Cardiac septum (tissue), 1 donor: ENCODE measurements at places on chromosomes 7 and 10. TPM values are rescaled to one million over a fixed set of nuclear protein-coding genes. Genes with fewer than 3 reads are reported as not detected.

DNA sequence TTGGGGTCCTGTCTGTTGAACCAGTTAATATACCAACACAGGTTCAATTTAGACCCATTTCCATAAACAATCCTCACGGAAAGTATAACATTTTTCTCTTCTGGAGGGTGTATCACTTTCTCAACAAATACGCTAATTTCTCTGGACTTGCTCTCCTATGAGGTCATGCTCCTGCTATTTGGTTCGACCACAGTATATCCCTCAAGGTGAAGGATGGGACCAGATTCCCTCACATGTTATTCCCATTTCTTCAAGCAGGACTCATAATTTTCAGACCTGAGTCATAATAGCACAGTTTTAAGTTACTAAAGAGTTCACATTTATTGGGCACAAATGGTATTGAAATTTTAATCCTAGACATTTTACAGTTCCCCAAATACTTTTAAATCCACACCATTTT is 57.2 kb downstream of the ADAM12 start:
- no peak for DNase-seq

GRCh38 chr7:8232999-8233847 is 28.7 kb downstream of the ICA1 start:
- no peak for DNase-seq

GRCh38 chr10:35636956-35637355 is 5.1 kb downstream of the FZD8 start:
- no peak for DNase-seq

- no peak for DNase-seq
Measured at GRCh38 chr7:88437132-88437531, 130.4 kb upstream of the STEAP4 start.

GRCh38 chr7:143384661-143385631 is 3.8 kb downstream of the ZYX start:
- no peak for DNase-seq

GRCh38 chr10:23980094-23980493 is 228.8 kb upstream of the KIAA1217 start:
- no peak for DNase-seq

DNA sequence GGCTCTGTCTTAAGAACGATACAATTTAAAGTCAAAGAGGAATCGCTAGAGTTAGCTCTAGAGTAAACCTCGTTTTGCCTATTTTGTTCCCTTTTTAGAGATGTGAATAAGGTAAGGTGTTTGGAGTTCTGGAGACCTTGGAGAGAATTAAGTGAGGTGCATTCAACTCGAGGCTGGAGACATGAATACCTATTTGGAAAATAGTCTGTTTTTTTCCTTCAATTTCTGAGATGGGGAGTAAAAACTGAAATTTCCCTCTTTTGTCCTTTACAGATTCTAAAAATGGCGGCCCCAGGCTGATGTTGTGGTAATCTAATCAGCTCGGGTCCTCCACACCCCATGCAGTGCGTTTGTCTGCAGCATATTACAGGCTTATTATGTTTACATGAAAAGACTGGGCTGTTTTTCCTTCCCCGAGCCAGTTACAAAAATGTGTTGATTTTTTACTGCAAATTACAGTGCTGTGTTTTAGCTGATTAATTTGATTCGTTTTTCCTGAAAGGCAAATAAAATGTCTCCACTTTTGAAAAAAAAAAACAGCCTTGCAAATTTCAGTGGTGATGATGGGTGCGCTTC is 1.5 kb downstream of the KMT2E start:
- DNase-seq = no peak

CHAT gene
- not detected for total RNA-seq

DNA sequence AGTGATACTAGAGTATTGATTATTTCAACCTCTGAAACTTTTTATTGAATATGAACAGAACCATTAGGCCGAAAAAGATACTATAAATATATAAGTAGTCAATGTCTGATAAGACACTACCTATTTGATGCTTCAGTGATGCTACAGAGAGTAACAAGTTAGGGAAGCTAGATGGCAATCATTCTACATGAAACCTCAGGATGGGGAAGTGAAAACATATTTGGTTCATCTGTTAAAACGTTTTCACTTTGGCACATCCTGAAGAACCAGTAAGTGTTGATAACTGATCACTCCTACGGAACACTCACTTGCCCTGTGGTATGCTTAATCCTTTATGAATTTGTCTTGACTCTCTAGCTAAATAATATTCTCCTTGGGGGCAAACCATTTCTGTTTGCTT is 1064.9 kb downstream of the NXPH1 start:
- no peak for DNase-seq

DNA sequence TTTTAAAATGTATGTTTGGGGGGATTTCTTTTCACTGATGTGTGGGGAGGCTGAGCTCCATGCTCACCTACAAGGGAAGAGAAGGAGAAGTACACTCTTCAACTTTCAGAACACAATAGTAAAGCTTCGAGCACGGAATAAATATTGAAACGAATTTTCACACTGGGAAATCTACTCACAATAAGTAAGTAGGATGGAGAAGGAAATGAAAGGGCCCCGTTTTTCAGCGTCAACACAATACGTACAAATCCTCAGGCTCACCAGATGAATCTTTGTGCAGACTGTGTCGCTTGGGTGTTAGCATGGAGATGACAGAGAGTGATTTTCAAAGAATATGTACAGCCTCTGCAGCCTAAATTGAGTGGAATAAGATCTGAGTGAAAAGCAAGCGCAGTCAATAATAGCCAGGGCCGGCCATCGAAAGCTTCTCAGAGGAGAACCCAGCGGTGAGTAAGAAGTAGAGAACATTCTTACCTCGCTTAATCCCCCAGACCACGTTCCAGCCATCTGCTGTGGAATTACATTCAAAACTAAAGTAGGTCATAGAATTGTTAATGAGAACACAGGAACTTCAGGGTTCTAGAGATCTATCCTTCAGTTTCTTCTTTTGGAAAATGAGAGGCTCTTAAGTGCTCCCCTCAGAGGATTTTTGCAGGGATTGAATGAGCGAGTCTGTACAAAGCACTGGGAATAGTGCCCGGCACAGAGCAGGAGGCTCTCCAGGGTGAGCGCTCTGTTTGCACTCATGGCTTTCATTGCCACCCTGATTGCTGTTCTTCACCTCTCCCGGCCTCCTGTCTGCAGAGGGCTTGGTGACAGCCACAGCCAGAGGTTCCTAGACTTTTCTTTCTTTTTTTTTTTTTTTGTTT is 292.8 kb downstream of the SFMBT2 start:
- no peak for DNase-seq

NPFFR1 gene
- not detected for total RNA-seq

- no peak for DNase-seq
Measured at GRCh38 chr10:28684157-28684985, 7.0 kb downstream of the BAMBI start.

GRCh38 chr10:84329986-84330651 is 1.7 kb downstream of the CCSER2 start:
- DNase-seq = no peak

- peak; percentile 76 for DNase-seq
Measured at GRCh38 chr7:1693991-1694524, 24.0 kb downstream of the ELFN1 start.

GRCh38 chr7:66319407-66319979 is 114.4 kb downstream of the TPST1 start:
- no peak for DNase-seq

CACNB2 gene
- 20.6 TPM for total RNA-seq

AKR1C4 gene
- total RNA-seq = not detected

DNA sequence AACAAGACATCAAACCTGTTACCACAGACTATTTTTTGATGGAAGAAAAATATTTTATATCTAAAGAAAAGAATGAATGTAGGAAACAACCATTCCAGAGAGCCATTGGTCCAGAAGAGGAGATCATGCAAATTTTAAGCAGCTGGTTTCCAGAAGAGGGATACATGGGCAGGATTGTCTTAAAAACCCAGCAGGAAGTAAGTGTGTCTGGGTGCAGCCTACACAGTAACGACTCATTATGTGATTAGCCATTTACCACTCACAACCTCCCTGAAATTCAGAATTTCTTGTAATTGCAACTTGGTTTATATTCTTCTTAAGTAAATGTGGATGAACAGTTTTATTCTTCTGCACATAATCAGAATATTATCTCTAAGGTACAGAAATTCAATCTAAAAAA is 46.2 kb downstream of the NOC3L start:
- DNase-seq = no peak
